ENCODE measurements at places on chromosomes 12 and 14. TPM values are rescaled to one million over a fixed set of nuclear protein-coding genes. Genes with fewer than 3 reads are reported as not detected.

Gene CISTR
- total RNA-seq: not detected

Gene LYZ
- not detected for total RNA-seq

Gene MYF5
- not detected for total RNA-seq

Gene ACSM4
- not detected for total RNA-seq

Gene KLHL33
- total RNA-seq: not detected

Gene M6PR
- 268 TPM for total RNA-seq

Gene CMA1
- not detected for total RNA-seq

Gene AQP5
- total RNA-seq: not detected

Gene IRAK3
- 3.0 TPM for total RNA-seq

Gene C14orf180
- total RNA-seq: not detected

Gene PZP
- not detected for total RNA-seq

Gene CLEC4A
- total RNA-seq: not detected

Gene LALBA
- total RNA-seq: not detected

Gene FAM186B
- 0.48 TPM for total RNA-seq

Gene HCAR3
- total RNA-seq: 8.9 TPM

Gene AKAP3
- total RNA-seq: 1.9 TPM

Gene KCNK10
- total RNA-seq: not detected

Measured in tracheal epithelial cell (primary cell).